ENCODE measurements at places on chromosomes 4 and X.

DNA sequence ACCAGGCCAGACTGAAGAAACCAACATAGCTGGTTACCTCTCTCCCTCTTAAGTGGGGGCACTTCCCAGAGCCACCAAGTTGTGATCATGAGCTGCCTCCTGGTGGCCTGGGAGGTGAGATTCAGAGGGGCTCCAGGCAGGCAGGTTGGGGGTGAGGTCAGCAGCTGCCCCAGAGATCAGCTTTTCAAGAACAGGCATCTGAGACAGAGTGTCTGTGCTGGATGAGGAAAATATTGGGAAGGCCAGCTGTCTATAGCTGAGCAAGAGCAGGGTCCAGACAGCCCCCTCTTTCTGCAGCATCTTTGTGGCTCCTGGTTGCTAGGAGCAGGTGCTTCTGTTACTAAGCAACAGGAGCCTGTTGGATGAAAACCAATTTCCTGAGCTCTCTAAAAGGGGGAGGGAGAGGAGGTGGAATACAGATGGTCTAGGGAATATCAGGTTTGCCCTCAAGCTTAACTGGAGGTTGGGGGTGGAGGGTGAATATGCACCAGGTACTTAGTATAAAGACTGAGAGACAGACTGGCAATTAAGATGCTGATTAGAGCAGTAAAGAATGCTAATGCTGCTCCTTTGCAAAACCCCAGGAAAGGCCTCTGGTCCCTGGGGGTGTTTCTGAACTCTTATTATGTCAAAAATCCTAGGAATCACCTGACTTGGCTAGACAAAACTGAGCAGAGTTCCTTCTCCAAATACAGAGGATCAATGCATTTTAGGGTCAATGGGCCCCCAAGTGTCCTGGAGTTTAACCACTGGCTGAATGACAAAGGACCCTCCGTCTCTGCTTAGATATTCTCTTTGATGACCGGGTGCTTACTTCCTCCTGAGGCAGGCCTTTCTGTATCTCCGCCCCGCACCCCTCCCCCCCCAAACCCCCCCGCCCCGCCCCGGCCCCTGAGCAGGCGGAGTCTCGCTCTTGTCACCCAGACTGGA is 21.4 kb downstream of the ZCCHC13 start:
- peak; percentile 28 for DNase-seq

DNA sequence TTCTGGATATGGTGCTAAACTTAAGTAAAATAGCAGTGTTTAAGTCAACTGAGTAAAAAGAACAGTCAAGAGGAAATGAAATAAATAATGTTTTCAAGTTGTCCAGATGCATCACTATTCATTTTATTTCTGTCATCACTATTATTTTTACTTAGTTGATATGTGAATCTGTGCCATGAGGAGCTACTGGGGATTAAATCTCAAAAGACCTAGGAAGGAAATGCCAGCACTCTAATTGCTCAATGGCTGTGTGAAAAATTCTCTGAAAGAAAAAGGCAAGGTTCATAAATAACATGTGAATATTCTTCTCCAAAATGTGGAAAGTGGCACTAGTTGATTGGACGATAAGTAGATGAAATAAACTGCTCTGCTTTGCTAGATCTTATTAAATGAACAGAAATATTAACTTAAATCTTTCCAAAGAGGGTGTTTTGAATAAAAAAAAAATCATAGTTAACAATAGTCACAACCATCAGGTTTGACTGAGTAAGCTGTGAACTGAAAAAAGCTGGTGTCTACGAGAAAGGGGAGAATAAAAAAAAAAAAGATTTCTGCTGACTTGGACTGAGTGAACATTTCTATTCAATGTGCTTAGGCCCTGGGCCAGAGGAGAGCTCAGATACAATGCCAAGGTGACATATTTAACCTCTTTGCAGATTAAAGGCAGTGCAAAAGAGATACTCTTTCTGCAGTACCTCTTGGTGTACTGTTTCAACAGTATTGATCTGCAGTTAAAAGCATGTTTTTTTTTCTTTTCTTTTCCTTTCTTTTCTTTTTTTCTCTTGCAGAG is 1.6 kb downstream of the SPARCL1 start:
- DNase-seq = no peak

GRCh38 chr4:113639326-113639725 is 122.2 kb downstream of the CAMK2D start:
- DNase-seq = no peak

DNA sequence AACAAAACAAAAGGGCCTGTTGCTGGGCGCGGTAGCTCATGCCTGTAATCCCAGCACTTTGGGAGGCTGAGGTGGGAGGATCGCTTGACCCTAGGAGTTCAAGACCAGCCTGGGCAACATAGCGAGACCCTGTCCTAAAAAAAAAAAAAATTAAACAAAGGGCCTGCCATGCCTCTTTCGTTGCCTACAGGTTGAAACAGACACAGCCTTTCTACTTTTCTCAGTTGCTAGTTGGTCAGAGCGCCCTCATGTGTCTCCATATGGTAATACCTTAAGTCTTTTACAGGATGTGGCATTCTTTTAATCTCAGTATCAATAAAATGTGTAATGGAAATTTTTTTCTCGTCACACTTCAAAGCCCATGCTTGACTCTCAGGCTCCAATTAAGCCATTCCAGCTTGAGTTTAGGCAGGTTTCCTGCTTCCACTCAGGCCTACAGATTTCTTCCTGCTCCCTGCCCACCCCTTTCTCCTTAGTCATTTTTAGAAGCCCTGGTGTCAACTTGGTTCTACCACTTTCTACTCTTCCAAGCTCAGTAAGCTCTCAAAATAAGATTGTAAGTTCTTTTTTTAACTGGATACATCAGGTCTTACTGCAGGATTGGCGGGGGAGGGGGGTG is 4.6 kb upstream of the SOWAHD start:
- DNase-seq = peak; percentile 61

DNA sequence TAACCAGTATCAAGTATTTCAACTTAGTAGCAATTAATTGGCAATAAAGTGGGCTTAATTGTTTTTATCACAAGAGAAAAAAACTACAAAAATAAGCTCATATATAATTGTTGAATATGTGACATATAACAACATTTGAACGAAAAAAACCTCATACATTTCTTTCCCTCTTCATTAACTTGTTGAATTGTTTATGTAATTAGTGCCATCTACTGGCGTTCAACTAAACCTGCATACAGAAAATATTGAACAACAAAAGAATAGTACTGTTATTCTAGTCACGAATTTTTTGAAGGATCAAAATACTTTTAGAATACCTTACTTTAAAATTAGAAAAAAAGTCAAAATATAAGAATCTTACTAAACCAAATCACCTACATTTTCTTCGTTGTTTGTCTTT is 586.5 kb upstream of the FTHL17 start:
- DNase-seq = no peak

- no peak for DNase-seq
Measured at GRCh38 chr4:89253311-89253710, 54.3 kb downstream of the GPRIN3 start.
